Activated CD8-positive, alpha-beta T cell treated with anti-CD3 and anti-CD28 coated beads for 36 hours (primary cell): ENCODE measurements at places on chromosomes 16 and 17. TPM values are rescaled to one million over a fixed set of nuclear protein-coding genes. Genes with fewer than 3 reads are reported as not detected.

DNA sequence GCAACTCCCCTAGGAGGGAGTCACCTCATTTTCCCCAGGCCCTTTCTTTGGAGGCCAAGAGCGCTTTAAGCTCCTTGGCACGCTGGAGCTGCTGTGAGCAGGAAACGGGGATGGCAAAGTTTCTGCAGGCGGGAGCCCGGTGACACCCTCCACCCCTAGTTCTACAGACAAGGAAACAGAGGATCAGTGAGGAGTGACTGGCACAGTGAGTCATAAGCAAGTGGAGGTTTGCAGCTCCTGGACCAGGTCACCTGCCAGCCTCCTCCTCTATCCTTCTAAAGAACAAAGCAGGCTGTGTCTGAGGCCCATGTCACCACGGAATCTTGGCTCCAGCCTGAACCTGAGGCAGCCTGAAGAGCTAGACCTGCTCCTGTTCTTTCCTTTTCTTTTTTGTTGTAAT, 141.9 kb downstream of the TMEM132E start:
- DNase-seq, result no peak

GRCh38 chr17:68182011-68182306, 65.9 kb upstream of the AMZ2 start:
- no peak for DNase-seq

CYBA gene
- 230 TPM for total RNA-seq

GRCh38 chr16:71360378-71360777, 1.9 kb downstream of the CALB2 start:
- no peak for DNase-seq

DNA sequence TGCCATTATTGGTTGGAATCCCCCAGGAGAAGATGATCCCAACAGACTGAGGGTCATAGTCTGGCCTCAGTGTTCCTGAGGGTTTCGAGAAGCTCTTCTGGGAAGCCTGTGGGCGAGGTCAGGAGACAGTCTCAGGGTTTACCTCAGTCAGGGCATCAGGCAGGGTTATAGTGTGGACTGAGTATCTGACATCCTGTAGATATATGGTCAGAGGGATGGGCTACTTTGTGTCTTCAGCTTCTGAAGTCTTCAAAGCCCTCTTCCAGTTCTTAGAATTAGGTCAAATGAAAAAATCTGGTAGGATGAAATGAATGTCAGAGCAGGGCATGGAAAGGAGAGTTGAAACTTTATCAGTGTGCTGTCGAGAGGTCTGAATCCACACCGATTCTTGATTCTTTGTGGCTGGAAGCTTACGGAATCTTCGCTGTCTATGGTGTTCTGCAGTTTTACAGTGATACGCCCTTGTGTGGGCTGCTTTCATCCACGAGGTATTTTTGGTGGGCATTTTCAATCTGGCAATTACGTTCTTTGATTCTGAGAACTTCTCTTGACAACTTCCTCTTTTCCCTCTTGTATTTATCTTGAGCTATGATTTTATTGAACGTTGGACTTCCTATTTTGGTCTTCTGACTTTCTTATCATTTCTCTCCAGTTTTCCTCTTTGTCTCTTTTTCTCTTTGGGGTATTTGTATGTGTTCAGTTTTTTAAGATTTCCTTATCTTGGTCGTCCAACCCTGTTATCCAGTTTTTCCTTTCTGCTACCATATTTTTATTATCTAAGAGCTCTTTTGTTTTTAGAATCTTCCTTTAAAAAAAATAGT, 30.4 kb downstream of the BPTF start:
- peak; percentile 40 for DNase-seq

KRTAP4-3 gene
- not detected for total RNA-seq

GRCh38 chr17:60604686-60605334, 4.8 kb downstream of the PPM1D start:
- no peak for DNase-seq

DNA sequence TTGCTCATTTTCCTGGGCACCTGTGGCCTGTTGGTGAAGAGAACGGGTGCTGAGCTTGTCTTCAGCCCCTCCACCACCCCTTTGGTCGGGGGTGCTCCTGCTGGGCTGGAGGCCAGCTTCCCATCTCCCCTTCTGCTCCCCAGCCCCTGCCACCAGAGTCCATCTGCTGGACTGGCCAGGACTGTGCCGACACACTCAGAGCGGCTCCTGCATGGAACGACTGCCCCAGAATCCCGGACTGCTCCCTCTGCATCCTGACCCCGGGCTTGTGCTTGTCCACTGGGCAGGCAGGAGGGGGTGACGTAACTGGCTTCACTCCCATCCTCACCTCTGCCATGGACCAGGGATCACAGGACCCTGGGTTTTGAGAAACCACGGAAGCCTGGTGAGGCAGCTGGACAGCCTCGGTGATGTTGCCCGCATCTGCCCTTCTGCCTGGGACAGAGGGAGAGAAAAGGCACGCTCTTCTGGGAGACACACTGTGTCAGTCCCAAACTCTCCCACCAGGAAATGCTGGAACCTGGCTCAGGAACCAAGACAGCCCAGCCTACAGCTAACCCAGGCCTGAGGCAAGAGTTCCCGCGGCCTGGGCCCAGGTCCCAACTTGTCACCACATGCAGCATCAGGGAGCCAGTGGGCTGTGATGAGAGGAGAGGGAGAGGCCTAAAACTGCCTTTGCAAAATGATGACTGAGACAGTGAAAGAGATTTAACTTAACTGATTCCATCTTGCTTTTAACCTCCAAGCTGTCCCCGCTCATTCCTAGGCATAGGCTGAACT, 16.1 kb upstream of the GSDMA start:
- DNase-seq, result no peak

DNA sequence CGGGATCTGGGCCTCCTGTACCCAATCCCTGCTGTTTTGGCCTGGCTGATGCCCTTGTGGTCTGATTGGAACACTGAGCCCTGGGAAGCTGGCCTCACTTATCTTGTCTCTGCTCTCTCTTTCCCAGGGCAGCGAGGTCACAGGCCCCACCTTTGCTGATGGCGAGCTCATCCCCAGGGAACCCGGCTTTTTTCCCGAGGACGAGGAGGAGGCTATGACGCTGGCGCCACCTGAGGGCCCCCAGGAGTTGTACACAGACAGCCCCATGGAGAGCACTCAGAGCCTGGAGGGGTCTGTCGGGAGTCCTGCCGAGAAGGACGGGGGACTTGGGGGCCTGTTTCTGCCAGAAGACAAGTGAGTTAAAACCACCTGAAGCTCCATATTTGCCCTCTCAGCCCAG, 126.0 kb downstream of the RAB11FIP4 start:
- DNase-seq, result no peak

- no peak for DNase-seq
Measured at GRCh38 chr16:9447699-9448098, 356.3 kb downstream of the HAPSTR1 start.

- no peak for DNase-seq
Measured at GRCh38 chr17:29742210-29742513, 119.5 kb upstream of the CORO6 start.

DNA sequence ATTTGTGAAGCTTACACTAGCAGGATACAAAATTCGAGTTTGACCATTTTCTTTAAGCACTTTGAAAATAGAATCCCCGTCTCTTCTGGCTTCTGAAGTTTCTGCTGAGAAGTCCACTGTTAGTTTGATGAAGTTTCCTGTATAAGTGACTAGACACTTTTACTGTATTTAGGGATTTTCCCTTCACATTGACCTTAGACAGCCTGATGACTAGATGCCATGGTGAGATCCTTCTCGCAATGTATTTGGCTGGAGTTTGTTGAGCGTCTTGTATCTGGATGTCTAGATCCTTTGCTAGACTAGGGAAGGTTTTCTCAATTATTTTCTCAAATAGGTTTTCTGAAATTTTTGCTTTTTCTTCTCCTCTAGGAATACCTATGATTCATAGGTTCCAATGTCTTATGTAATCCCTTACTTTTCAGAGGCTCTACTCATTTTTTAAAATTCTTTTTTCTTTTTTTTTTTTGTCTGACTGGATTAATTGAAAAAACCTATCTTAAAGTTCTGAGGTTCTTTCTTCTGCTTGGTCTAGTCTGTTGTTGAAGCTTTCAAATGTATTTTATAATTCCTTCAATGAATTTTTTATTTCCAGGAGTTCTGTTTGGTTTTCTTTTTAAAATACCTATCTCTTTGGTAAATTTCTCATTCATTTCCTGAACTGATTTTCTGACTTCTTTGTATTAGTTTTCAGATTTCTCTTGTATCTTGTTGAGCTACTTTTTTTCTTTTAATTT, 63.7 kb upstream of the ABCC11 start:
- DNase-seq, result no peak

DYNLRB2 gene
- not detected for total RNA-seq

DNA sequence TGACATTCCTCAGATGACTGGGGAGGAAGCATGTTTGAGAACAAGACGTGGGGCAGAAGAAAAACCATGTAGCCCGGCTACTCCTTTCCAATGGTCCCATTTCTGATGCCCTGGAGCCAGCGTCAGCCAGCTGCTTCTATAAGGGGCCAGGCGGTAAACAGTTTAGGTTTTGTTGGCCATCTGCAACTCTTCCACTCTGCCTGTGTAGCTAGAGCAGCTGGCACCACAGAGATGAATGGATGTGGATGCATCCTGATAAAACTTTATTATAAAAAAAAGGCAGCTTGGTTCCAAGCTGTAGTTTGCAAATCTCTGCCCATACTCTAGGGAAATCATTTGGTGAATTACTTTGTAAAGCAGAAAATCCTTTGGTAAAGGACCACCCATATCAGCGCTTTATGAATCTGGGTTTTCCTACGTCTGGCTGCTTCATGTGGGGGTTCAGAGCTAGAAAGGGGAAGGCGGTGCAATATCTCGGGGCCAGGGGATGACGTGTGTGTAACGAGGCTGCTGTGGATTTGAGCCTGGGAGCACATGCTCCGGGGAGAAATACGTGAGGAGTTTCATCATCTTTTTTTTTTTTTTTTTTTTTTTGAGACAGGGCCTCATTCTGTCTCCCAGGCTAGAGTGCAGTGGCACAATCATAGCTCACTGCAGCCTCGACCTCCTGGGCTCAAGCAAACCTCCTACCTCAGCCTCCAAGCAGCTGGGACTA, 3.4 kb upstream of the SRL start:
- DNase-seq, result no peak

DNA sequence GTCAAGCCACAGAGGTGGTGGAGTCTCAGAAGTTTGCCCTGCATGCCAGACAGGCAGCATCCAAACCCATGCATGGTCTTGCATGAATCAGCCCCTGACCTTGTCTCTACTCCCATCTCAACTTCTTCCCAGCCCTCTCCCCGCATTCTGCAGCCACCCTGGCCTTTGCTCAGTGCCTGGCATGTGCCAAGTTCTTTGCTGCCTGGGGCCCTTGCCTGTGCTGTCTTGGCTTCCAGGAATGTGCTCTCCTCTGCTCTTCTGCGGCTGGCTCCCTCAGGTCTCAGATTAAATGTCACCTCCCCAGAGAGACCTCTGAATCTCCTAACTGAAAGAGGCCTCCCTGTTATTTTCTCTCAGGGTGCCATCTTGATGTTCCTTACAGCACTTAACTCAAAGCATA, 17.6 kb downstream of the DRC3 start:
- no peak for DNase-seq

- no peak for DNase-seq
Measured at GRCh38 chr16:15491411-15491810, 57.0 kb downstream of the BMERB1 start.

TP53TG3C gene
- not detected for total RNA-seq

DNA sequence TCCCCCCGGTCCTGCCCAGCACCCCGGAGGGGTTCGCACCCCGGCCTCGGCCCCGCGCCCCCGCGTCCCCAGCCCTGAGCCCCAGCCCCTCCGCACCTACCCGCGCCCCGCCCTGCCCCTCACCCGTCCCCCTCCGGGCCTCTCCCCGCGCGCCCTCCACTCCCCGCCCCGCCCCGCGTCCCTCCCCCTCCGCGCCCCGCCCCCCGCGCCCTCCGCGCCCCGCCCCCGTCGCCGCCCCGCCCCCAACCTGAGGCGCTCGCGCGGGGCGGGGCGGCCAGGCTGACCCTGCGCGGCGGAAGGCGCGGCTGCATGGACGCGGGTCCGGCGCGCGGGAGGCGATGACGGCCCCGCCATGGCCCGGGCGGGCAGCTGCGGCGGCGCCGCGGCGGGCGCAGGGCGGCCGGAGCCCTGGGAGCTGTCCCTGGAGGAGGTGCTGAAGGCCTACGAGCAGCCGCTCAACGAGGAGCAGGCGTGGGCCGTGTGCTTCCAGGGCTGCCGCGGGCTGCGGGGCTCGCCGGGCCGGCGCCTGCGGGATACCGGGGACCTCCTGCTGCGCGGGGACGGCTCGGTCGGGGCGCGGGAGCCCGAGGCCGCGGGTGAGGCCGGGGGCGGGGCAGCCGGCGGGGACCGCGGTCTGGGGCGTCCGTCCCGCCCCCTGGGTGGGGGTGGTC, at the start of gene SPIRE2:
TSS of gene SPIRE2 (plus strand) at position 277 of the 671 bp plus-strand sequence. CDS start at position 353, 76 bp downstream.
- DNase-seq, result peak; percentile 76

DNASE1L2 gene
- total RNA-seq, result 0.32 TPM

GRCh38 chr17:27384261-27384701, 72.0 kb upstream of the KSR1 start:
- DNase-seq, result no peak

KRT40 gene
- not detected for total RNA-seq

DNA sequence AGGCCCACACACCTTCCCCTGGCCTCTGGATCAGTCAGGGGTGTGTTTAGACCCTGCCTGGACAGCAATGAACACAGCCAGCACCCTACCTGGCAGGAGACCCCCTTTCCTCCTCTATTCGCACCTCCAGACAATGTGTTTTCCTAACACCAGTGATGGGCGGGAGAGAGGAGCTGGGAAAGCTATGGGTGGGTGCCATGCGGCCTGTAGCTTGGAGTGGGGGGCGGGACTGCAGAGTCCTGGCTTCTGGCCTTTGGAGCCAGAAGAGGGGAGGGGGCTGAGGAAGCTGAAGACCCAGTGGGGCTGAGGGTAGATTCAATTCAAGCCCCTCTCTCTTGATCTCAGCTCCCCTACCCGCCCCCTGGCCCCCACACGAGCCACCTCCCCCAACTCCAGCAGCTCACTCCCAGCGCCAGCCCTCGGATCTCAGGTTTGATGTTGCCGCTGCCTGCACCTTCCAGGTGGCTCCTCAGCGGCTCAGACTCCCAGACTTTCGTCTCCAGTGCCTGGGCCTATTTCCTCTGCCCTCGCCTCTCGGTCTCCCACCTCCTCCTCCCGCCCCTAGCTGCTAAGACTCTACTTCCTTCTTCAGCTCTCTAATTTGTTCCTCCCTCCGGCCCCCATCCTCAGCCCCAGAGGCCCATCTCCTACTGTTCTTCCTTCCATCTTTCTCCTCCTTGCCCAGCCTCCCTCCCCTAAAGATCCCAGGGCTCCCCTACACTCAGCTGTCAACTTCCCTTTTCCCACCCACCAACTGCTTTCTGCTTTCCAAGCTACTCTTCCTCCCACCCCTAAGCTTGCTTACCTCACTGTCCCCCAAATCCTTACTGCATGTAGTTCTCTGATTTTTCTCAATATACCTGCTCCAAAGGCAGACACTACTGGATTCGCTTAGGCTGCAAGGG, 6.8 kb upstream of the SP6 start:
- DNase-seq, result no peak

TSPOAP1 gene
- 21.1 TPM for total RNA-seq
